Omental fat pad (tissue), 4 donors: ENCODE measurements at places on chromosomes 16 and 17. TPM values are rescaled to one million over a fixed set of nuclear protein-coding genes. Genes with fewer than 3 reads are reported as not detected.

The CCL23 gene
- total RNA-seq = 6.0 TPM

The CDC42EP4 gene
- 137 TPM for total RNA-seq

The DNAH9 gene
- total RNA-seq = 2.2 TPM

The TBX6 gene
- not detected for total RNA-seq

The UMOD gene
- not detected for total RNA-seq

The SEC14L5 gene
- total RNA-seq = 0.12 TPM

The KRTAP16-1 gene
- not detected for total RNA-seq

The TMEM106A gene
- total RNA-seq = 15.1 TPM

The DOC2A gene
- total RNA-seq = 2.3 TPM

The CDRT15L2 gene
- total RNA-seq = not detected

The COL1A1 gene
- total RNA-seq = 49.8 TPM

The GUCY2D gene
- not detected for total RNA-seq

The SCRN2 gene
- total RNA-seq = 43.6 TPM
